D341Med (cell line): ENCODE measurements at places on chromosomes 4 and X.

- no peak for DNase-seq
Measured at GRCh38 chrX:30283456-30284200, 25.6 kb downstream of the NR0B1 start.

DNA sequence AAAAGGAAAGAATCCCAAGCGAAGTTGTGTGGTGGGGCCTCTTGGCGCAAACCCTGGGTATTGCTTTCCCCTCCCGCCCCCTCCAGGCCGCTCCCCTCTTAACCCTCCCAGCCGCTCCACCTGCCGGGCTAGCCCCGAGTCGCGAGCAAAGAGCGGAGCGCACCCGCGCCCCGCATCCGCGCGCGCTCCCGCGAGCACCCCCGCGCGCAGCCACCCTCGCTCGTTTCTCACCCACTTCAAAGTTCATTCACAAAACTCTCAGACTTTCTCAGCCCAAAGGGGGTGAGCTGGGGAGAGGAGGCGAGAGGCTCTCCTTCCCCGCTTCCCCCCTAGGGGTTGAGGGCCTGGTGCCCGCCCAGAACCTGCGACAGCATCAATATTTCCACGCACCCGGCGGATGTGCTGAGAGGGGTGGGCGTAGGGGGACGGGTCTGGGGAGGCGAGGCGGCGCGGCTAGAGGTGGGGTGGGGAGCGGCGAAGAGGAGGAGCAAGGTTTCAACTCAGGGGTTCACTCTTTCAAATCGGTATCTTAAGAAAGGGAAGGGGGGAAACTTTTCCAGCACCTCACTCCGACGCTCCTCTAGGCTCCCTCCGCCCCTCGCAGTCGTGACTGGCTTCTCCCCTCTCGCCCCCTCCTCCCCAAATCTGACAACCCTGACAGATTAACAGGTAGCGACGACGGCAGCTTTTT, 1.8 kb downstream of the MAML3 start:
- DNase-seq = peak; percentile 84

DNA sequence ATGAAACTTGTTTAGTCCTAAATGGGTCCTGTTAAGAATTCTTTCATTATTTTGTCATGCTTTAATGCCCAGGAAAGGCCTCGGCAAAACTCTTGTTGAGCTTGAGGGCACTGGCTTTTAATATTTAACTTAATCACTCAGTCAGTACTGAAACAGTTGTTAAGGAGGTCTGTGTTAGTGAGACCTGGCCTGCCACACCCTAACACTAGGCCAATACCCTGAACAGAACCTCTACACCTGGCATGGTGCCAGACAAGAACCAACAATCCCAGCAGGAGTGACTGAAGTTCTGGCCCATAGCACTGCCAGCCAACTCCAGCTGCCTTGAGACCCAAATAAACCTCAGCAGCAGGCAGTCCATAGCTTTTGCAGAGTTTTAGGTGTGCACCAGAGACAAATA, 85.7 kb upstream of the ITM2A start:
- no peak for DNase-seq

GRCh38 chr4:107858158-107858742, 33.5 kb downstream of the SGMS2 start:
- no peak for DNase-seq

GRCh38 chrX:42420426-42420825, 357.5 kb downstream of the PPP1R2C start:
- DNase-seq = no peak

- peak; percentile 63 for DNase-seq
Measured at GRCh38 chr4:7254736-7255487, 62.6 kb downstream of the SORCS2 start.

DNA sequence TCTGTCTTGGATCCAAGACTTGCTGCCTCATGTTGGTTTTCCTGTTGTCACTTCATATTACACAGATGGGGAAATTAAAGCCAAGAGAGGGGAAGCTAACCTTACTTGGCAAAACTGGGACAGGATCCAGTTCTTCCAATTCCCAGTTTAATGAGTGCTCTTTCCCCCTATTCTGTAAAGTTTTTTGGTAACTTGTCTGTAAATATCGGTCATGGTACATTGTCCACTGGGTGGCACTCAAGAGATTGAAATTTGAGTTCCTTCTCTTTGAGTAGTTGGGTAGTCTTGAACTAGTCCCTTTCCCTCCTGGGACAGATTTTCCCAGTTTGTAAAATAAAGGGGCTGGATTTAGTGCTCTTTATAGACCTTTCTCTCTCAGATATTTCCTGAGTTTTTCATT, 12.4 kb upstream of the EOLA2 start:
- DNase-seq = peak; percentile 21

GRCh38 chr4:121989715-121990114, 37.9 kb upstream of the TRPC3 start:
- DNase-seq = no peak

DNA sequence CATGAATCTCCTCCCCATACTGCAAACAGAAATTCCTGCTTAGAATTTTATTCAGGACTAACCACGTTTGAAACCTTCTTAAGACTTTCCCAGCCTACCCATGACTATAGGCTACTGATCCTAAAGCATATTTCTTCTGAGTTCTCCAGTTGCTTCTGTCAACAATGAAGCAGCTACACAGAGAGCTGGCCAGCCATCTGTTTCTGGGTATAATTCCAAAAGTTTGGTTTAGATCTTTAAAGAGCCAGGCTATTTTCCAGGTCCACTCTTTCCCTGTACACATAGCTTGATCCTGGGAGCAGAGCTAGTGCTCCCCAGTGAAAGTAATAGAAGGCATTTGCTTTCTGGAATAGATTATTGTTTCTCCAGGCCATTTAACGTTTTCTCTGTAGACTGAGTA, 4.0 kb upstream of the ITM2A start:
- no peak for DNase-seq

DNA sequence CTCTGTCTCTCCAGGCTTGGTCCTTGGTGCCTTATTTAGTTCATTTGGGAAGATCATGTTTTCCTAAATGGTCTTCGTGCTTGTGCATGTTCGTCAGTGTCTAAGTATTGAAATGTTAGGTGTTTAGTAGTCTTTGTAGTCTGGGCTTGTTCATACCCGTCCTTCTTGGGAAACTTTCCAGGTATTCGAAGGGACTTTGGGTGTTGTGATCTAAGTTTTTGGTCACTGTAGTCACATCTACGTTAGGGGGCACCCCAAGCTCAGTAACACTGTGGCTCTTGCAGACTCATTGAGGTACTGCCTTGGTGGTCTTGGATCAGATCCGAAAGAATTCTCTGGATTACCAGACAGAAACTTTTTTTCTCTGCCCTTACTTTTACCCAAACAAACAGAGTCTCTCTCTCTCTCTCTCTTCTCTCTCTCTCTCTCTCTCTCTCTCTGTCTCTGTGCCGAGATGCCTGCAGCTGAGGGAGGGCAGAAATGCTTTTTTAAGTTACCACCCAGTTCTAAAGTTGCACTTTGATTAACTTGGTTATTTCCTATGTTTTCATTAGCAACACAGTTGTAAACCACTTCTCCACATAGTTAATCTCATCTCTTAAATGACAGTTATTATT, 67.6 kb upstream of the SLC7A3 start:
- DNase-seq = no peak

GRCh38 chrX:64205441-64205734, at the start of gene AMER1:
Gene AMER1 (minus strand): TSS chrX:64205708. CDS start chrX:64193286, 12,422 bp downstream.
- no peak for DNase-seq

GRCh38 chr4:142314686-142315085, 531.4 kb downstream of the INPP4B start:
- no peak for DNase-seq

DNA sequence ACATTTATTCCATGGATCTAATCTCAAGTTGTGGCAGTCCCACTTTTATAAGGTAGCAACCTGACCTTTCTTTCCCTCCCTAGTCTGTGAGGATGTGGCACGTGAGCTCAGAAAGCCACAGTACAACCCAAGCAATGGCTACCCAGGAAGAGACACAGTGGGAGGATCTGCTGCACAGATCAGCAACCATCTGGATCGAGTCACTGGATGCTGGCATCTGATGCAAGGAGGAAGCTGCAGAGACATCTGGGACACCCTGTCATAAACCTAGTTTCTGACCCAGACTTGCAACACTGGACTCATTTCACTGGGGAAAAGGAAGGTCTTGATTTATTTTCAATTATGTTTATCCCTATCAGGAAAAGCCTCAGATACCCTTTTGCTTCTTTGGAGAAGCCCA, 327.1 kb downstream of the PAPSS1 start:
- DNase-seq = no peak

DNA sequence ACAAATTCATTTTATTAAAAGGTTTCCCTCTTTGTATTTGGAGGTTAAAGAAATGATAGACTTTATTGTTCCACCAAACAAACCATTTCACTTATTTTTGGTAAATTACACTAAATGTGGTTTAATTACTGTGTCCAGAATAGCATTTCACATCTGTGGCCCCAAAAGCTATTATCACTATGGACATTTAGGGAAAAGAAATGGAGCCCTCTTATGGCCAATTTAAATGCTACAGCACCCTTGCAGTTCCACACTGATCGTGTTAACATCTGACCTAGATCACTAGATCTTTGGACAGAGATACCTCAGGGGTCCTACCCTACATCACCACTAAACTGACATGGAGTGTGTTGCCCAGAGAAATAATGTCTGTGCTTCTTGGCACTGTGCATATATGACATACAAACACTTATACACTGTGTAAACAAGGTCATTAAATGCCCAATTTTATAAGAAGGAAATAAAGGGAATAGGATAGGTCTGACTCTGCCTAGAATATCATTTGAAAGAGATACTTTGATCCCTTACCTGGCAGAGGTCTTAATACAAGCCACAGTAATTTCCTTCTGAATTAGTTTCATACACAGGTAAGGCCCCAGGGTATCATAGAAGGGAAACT, 163.9 kb downstream of the KDR start:
- DNase-seq = no peak

- DNase-seq = no peak
Measured at GRCh38 chrX:103155201-103155600, 59.7 kb upstream of the BEX4 start.

DNA sequence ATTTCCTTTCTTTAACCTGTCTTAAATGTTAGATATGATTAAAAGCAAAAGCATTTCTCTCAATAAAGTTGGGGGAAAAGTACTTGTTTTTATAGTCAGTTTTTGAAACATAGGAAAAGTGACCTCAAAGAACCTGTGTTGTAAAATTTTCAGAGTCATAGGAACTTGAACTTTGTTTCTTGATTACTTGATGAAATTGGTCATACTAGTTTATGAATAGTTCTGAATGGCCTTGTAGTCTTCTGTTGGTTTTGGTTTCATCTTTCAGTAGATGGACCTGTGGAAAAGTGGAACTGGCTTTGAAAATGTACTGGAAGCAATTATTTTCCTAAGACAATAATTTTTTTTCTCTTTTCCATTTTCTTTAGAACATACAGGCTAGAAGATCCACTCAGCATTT, 222.2 kb upstream of the NUDT6 start:
- no peak for DNase-seq

DNA sequence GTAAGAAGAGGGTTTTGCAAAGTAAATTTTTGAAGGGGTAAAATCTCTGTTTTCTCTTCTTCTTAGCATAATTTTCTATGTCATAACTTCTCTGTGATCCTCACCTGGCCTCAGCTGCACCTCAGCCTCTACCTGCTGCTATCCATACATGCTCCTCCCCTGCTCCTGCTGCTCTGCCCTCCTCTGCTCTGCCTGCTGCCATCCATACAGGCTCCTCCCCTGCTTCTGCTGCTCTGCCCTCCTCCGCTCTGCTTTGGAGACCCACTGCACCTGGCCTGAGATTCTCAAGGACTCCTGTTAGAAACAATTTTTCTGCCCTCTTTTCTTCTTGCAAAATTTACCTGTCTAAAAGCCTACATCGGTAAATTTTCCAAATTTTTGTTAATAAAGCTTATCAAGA, 388.6 kb upstream of the PITX2 start:
- DNase-seq = peak; percentile 20

DNA sequence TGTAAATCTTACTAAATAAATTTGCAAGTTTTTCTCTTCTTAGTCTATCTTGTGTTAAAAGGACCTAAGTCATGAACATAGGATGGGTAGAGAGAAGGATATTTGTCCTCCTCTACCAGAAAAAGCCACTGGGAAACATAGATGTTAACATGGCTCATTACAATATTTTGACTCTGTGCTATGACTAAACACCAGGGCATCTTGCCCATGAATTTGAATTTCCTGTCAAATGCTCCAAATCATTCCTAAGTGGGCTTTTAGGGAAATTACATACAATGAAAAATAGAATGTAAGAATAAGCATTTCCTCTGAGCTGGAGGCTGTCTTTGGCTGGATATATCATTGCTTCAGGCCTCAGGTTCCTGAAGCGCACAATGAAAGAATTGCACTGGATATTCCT, 39.1 kb downstream of the ANOS1 start:
- no peak for DNase-seq

DNA sequence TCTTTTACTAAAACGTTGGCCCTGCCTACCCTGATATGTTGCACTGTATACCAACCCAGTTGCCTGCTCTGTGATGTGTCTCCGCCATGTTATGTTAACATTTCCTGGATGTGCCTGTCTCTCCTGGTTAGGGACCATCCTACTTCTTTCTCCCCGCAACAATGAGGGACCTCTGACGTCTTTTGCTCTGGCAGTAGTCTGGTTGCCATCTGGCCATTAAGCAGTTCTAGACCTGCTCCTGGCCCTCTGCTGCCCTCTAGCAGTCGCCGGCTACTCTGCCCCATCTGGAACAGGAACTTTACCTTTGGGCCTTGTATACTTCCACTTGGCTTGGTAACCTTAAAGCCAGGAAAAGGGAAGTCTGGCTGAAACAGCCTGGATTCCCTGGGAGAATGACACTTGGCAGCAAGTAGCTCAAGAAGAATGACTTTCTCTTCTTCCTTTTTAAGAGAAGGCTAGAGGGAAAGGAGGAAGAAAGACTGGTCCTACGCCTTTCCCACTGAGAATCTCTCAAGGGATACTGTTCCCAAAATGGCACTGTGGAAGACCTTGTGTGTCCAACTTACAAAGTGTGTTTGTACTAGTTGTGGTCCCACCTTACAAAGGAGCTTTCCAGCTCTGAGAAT, 63.5 kb downstream of the GPC3 start:
- peak; percentile 60 for DNase-seq

DNA sequence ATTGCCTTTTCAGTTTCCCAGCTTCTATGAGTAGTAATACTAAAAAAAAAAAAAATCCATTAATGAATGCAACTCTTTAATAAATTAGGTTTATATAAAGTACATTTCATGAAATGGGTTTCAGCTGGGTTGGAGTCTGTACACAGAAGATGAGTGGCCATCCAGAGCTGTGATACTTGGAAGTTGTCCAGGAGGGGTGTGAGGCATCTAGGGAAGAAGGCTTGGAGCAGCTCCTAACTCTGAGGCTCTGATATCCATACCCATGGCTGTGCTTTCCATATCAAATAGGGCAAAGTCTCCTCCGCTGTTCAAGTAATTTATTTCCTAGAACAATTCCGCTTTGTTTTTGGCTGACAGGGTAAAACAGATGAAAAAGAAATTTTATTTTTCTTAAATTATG, 423.3 kb upstream of the TENM3 start:
- no peak for DNase-seq

- no peak for DNase-seq
Measured at GRCh38 chrX:66054978-66055377, 15.1 kb upstream of the VSIG4 start.
